ENCODE measurements at places on chromosomes 11 and 22.

GRCh38 chr11:113695207-113695606, 10.9 kb downstream of the TMPRSS5 start:
- DNase-seq, result no peak

- no peak for DNase-seq
These were observed 37.7 kb downstream of the OR5P2 start for GRCh38 chr11:7759010-7759409.

GRCh38 chr22:21688706-21689381, 23.0 kb downstream of the PPIL2 start:
- no peak for DNase-seq

GRCh38 chr11:19918302-19919049, 205.8 kb downstream of the NAV2 start:
- no peak for DNase-seq

- peak; percentile 37 for DNase-seq
These were observed 14.4 kb upstream of the SERPINH1 start for GRCh38 chr11:75547617-75548058.

- no peak for DNase-seq
These were observed 31.3 kb upstream of the COMT start for GRCh38 chr22:19910180-19910744.

- peak; percentile 12 for DNase-seq
These were observed 80.5 kb downstream of the KCNQ1 start for GRCh38 chr11:2525166-2525861.

- no peak for DNase-seq
These were observed 14.6 kb downstream of the BBOX1 start for GRCh38 chr11:27055065-27055682.

GRCh38 chr11:68939583-68940555, 36.2 kb downstream of the IGHMBP2 start:
- DNase-seq, result no peak
